Stimulated activated CD8-positive, alpha-beta memory T cell treated with anti-CD3 and anti-CD28 coated beads, Interleukin-7, amount 100 ng/mL, for 4 hours (primary cell): ENCODE measurements at places on chromosomes 12 and 14.

GRCh38 chr12:68069275-68069674, 80.0 kb downstream of the IFNG-AS1 start:
- DNase-seq = no peak

GRCh38 chr14:91267965-91268437, 23.5 kb upstream of the GPR68 start:
- no peak for DNase-seq

GRCh38 chr12:110348431-110349059, 55.0 kb downstream of the ANAPC7 start:
- no peak for DNase-seq

GRCh38 chr14:50520947-50521815, 11.2 kb downstream of the MAP4K5 start:
- DNase-seq = peak; percentile 62

GRCh38 chr12:14278294-14278953, 87.1 kb upstream of the ATF7IP start:
- DNase-seq = no peak

DNA sequence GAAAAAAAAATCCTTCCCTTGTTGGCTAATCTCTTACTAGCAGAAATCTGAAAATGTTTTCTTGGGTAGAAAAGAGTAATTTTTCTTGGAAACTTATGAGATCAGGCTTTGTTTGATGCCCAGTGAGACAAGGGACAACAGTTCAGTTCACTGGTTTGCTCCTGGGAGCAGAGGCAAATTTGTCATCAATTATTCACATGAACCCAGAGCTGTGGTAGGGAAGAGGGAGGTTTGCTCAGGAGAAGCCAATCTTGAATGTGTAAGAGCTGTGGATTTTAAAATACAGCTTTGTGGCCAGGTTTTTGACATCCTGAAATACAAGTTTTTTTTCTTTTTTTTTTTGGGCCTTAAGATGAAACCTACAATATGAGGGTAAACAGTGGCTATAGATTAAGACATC, 426.6 kb downstream of the ATP23 start:
- DNase-seq = no peak

GRCh38 chr12:5102806-5103205, 59.1 kb downstream of the KCNA5 start:
- DNase-seq = no peak

DNA sequence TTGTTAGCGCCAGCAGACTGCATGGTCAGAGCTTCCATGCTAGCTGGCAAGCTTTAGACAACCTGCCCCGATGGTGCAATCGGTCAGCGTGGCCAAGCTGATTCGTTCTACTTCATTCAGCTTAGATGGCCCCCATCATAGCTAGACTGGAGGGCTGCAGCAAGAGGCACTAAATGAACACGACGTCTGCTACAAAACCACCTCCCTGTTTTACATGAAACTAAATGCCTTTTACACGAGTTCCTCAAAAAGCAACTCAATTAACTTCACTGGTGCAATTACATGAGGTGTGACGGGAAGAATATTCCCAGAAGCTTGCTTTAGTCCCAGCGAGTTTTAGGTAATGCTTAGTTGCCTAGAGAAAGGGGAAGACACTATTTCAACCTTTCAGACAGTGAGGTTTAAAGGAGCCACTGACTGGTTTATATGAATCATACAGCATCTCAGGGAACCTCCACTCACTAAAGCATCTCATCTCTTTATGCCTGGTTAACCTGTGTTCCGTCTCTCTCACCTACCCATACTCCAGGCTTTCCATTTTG, 8.4 kb downstream of the NIN start:
- DNase-seq = no peak

- no peak for DNase-seq
Observed at GRCh38 chr14:23861666-23862065, 91.9 kb upstream of the DHRS4 start.

- DNase-seq = no peak
Observed at GRCh38 chr14:30156571-30156970, 228.9 kb upstream of the PRKD1 start.

GRCh38 chr12:132172619-132173018, 28.4 kb downstream of the NOC4L start:
- DNase-seq = no peak

DNA sequence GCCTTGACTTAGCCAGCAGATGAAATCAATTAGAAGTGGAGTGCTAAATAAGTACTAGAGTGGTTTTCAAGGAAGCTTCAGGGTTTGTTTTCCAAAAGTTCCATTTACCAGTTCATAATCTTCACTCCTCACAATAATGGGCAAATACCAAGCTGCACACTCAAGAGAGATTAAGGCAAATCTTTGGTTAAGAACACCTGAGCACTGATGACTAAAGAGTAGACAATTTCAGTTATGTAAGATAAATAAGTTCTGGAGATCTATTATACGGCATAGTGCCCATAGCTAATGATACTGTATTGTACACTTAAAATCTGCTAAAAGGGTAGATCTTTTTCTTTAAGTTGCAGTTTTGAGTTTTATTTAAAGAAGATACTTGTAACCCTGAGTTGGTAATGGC, 125.0 kb downstream of the ARMH4 start:
- DNase-seq = no peak

DNA sequence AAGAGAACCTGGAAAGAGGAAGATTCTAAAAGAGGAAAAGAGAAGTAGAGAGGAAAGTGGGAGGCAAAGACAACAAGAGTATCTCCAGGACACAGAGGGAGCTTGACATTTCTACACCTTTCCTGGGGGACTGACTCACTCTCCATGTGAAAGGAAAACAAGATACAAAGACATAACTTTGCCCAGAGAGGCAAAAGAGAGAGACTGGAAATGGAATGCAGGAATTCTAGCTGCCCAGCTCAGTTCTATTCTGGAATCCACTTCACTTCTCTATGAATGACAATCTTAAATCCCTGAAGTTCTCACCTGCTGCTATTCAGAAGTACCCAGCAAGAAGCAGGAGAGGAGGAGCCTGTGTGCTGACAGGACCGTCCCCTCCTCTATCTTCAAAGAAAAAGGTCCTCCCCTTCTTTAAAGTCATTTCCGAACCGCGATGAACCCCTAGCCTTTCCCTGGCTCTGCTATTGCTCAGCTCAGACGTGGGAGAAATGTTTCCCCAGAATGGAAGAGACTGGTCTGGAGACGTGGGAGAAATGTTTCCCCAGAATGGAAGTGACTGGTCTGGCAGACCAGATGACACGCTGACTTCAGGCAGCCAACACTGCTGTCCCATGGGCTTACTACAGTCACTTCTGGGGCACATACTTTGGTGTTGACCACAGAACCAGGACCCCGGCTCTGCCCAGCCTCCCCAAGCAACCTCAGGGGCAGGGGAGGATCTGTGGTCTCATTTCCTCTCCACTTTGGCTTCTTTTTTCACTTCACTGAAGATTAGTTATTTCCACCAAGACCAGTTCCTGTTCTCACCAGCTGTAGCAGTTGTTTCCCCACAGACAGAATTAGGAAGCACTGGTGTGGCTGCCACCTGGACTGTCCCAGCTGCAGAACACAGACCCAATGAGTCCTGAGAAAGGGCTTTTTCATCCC, 8.3 kb downstream of the FMNL3 start:
- DNase-seq = no peak

GRCh38 chr12:121400332-121401139, 618 bp downstream of the RNF34 start:
- peak; percentile 46 for DNase-seq

DNA sequence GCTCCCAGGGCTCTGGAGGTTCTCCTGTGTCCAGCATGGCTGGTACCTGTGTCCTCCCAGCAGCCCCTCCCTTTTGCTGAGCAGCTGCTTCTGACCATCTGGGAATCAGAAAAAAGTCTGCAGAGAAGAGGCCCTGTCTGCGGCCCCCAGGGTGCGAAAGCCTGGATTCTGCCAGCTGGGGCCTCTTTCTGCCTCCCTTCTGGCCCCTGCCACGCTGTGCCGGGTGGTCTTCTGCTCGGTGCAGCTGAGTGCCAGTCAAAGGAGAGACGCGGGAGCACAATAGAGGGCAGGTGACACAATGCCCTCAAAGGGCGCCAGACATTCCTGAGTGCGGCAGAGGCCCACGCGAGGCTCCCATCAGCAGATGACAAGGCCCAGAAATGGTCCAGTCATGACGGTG, 12.6 kb downstream of the BTBD6 start:
- DNase-seq = no peak

DNA sequence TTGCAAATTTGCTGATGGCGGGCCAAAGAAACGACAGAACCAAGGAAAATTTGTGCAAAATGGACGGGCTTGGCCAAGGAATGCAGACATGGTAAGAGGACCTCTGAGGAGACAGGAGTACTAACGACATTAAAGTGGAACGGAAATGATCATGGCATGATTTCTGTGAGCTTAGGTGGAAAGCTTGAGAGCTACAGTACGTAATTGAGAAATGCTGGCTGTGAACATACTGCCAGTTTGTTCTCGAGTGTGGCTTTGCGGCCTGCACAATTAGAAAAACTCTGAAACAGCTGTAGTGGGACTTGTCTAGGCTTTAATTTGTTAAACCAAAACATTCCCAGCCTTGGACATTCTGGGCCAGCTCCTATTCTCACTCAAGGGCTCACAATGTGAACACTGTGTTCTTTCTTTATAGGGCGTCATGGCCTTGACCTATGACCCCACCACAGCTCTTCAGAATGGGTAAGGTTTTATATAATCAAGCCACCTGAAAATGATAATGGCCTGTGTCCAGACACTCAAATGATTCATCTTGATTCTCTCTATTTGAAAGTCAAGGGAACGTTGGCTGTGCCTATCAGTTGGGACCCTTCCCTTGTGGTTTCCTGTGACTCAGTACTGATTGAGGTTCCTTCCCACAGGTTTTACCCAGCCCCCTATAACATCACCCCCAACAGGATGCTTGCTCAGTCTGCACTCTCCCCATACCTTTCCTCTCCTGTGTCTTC, 48.5 kb downstream of the BAZ2A start:
- peak; percentile 13 for DNase-seq

- no peak for DNase-seq
Observed at GRCh38 chr14:58718226-58719205, 80.8 kb downstream of the DACT1 start.

DNA sequence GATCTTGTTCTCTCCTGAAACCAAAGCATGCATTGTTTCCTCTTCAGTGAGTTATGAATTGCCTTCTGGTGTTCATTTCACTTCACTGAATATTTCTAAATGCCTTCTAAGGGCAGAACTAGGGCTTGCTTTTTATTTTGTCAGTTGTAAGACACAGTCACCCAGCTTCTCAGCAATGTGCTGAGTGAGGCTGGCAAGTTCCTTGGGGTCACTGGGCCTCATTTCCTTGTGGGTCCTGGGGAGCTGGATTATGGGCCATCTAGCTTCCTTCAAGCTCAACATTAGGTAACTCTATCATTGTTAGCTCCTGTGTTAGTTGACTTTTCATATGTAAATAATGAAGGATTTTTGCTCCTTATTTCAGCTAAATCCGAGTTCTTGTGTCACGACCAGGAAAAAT, 13.8 kb downstream of the ASCL4 start:
- DNase-seq = no peak

DNA sequence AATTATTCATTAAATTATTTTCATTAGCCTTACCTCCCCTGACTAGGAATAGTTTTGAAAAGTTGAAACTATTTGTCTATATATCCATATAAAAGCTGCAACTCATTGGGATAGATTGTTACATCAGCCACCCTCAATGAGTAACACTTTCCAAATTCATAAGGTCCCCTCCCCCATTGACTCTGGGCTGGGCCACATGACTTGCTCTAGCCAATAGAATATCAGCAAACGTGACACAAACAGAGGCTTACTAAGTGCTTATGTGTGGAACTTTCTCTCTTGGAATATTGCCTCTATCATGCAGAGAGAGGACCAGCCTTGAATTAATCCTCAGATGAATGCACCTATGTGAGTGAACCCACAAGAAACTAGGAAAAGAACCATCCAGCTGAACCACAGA, 213.7 kb downstream of the CCDC59 start:
- DNase-seq = no peak

- DNase-seq = no peak
Observed at GRCh38 chr14:39102265-39102968, 618 bp downstream of the SEC23A start.

DNA sequence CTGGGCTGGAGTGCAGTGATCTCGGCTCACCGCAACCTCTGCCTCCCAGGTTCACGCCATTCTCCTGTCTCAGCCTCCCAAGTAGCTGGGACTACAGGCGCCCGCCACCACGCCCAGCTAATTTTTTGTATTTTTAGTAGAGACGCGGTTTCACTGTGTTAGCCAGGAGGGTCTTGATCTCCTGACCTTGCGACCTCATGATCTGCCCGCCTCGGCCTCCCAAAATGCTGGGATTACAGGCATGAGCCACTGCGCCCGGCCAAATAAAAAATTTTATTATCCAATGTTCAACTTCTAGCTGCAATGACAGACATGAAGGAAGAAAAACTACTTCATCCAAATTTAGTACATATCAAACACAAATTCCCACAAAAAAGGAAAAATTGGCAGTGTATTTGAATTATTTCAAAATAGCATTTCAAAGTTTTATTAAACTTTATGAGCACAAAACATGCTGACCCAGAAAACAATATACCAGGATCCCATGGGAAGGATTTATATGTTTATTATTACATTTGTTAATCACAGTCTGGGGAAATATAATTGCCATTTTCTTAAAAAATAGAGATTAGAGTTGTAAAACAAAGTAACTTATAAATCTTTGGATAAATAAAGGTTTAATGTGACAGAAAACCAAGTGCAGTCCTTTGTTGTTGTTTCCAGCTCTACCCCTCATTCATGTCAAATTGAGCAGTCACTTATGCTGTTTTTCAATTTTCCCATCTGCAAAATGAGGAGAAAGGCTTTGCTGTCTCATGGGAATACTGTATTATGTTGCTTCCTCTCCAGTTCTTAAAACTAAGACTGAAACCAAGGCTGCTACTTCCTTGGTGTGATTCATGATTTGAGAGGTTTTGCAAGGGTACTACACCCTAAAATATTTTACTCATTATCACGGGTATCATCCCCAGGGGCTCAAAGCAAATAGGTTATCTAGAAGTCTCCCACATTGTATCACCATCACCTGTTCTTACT, 155.2 kb upstream of the AVPR1A start:
- no peak for DNase-seq

DNA sequence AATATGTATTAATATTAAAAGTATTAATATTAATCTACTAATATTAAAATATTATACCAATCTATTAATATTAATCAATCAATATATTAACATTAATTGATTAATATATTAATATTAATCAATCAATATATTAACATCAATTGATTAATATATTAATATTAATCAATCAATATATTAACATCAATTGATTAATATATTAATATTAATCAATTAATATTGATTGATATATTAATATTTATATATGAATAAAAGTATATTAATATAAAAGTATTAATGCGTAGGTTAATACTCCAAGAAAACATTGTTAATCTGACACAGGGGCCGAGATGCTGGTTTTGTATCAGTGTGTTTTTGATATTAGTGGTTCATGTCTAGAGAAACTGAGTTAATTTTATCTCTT, 1430.1 kb upstream of the SEL1L start:
- DNase-seq = no peak
